Umbilical cord (tissue), 2 donors: ENCODE measurements at places on chromosomes 4 and X. TPM values are rescaled to one million over a fixed set of nuclear protein-coding genes. Genes with fewer than 3 reads are reported as not detected.

DNA sequence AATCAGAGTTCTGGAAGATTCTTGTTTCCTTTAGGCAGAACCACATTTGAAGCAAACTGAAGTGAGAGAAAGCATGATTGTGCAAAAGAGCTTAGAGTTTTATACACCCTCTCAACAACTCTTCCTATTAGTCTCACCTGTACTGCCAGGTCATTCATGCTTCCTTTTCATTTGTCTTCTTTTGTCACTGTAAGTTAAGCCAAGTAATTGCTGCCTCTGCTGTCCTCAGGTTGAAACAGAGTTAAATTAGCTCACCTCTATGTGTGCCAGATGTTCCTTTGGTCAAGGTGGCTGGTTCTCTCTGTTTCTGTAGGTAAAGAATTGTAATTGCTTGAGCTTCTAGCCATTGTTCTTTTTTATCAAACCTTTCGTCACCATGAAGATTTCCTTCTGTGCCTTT, 41.1 kb upstream of the HPGD start:
- DNase-seq, result no peak

The ADRA2C gene
- total RNA-seq, result 0.96 TPM

The HHIP gene
- 5.8 TPM for total RNA-seq

DNA sequence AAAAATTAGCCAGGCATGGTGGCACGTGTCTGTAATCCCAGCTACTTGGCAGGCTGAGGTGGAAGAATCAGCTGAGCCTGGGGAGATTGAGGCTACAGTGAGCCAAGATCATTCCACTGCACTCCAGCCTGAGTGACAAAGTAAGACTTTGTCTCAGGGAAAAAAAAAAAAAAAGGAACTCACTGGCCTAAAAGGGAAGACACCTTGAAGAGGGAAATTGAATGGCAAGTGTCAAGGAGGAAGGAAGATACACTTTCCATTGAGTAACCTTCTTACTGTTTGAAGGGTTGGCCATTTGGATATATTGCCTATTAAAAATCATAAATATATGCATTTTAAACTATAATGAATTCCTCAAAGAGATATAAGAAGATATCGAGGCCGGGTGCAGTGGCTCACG, 147.5 kb upstream of the FAM241A start:
- no peak for DNase-seq

- peak; percentile 63 for DNase-seq
These were observed 6.7 kb downstream of the MYL5 start for GRCh38 chr4:680928-681645.

GRCh38 chr4:40506066-40506465, 123.6 kb downstream of the RBM47 start:
- DNase-seq, result no peak

DNA sequence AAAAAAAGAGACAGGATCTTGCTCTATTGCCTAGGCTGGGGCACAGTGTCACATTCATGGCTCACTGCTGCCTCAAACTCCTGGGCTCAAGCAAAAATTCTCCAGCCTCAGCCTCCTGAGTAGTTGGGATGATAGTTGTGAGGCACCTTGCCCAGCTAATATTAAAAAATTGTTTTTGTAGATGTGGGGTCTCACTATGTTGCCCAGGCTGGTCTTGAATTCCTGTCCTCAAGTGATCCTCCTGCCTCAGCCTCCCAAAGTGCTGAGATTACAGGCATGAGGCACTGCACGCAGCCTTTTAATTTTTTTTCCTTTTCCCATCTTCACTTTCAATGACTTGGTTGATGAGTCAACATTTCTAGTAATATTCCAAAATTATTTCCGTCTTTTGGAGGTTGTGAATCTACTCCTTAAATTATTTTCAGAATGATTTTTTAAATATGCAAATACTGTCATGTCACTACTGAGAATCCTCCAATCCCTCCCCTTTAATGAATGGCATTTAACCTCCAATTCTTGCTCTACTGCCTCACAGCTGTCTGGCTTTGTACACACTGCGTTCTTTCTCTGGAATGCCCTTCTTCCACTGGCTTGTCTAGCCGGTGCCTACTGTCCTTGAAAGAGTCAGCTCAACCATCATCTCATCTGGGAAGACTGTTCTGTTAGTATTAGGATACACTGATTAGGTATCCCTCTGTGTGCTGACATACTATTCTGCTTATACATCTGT, 27.5 kb upstream of the DCTD start:
- DNase-seq, result no peak

GRCh38 chr4:84917086-84917821, 49.2 kb downstream of the WDFY3 start:
- no peak for DNase-seq

DNA sequence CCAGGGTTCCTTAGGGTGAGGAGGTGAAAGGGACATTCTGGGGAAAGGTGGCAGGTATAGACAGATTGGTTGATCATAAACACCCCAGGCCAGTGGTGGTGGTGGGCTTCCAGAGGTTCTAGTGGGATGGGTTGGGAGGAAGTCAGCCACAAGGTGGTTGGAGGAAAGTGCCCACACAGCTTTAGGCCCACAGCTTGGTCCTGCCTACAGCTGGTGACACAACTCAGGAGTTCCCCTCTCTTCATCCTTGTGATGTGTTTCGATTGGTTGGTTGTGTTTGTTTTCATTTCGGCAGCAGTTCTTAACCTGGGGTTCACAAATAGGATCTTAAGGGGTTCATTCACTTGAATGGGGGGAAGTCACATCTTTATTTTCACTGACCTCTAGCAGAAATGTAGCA, 157.0 kb downstream of the TMEM164 start:
- no peak for DNase-seq

DNA sequence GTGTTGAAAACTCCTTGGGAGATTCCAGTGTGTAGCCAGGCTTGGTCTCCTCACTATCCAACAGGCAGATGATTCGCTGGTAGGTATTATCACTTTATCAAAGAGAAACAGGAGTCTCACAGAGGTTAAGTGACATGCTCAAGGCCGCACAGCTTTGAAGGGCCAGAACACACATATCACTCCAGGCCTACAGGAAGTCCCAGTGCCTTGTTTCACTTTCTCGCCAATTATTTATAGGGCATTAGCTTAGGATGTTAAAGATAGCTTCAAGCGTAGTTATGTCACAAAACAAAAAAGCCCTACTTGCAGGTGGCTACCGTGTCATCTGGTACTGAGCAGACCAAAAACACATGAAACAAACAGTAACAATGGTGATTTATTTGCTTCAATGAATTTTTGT, 13.2 kb downstream of the ATP8A1 start:
- DNase-seq, result no peak

The UGT2B11 gene
- 2.2 TPM for total RNA-seq

DNA sequence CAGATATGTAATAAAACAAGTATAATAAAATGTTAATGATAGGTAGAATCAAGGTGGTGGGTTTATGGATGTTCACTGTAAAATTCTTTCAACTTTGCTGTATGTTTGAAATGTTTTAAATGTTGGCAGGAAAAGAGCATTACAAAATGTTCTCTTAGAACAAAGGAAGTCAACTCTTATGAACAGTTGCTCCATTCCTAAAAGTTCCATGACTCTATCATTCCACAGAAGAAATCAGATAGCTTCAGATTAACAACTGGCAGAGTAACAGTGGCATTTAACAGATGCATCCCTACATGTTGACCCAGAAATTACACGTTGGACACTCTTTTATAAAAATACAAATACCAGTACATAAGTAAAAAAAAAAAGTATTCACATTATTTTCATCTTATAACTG, 2023.7 kb downstream of the ARAP2 start:
- no peak for DNase-seq

GRCh38 chrX:151633157-151633556, 62.1 kb upstream of the PRRG3 start:
- DNase-seq, result no peak

DNA sequence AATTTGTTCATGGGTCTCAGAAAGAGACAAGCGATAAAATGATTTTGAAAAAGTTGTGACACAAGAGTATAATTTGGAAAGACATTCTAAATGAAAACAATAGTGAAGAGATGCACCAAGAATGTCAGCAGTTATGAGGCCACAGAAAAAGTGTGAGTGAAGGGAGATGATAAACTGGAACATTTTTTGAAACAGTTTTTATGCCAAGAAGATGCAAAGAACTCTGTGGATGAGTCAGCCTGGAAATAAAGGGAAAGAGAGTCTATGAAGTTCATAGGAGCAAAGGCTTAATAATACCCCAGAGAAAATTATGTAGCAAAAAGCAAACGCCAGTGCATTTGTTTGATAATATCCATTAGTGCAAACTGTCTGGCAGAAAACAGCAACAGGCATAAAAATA, 188.4 kb upstream of the TBC1D9 start:
- DNase-seq, result peak; percentile 87

The NAT8L gene
- total RNA-seq, result 0.48 TPM

DNA sequence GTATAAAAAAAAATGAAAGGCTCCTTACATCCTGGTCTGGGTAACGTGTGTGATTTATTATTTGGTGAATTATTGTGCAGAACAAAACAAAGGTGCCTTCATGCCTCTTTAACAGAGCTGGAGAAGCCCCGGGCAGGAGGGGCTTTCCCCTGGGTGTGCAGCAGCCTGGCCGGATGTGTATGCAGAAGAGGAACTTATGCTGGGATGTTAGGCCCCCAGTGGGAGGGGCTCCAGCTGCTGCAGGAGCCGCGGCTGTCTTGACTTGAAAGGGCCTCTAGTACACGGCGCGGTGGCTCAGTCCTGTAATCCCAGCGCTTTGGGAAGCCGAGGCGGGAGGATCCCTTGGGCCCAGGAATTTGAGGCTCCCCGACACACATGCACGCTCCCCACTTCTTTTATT, 16.0 kb downstream of the CCNQ start:
- peak; percentile 80 for DNase-seq

The RAB41 gene
- not detected for total RNA-seq

The ADGRL3 gene
- total RNA-seq, result 101 TPM

- DNase-seq, result no peak
These were observed 505.4 kb upstream of the PITX2 start for GRCh38 chr4:111128327-111128726.

The CWH43 gene
- total RNA-seq, result 1.9 TPM

- peak; percentile 32 for DNase-seq
These were observed at the start of gene SPP1 for GRCh38 chr4:87975466-87975865. TSS of gene SPP1 (plus strand) at chr4:87975714. CDS start at chr4:87976896, 1,182 bp downstream.

DNA sequence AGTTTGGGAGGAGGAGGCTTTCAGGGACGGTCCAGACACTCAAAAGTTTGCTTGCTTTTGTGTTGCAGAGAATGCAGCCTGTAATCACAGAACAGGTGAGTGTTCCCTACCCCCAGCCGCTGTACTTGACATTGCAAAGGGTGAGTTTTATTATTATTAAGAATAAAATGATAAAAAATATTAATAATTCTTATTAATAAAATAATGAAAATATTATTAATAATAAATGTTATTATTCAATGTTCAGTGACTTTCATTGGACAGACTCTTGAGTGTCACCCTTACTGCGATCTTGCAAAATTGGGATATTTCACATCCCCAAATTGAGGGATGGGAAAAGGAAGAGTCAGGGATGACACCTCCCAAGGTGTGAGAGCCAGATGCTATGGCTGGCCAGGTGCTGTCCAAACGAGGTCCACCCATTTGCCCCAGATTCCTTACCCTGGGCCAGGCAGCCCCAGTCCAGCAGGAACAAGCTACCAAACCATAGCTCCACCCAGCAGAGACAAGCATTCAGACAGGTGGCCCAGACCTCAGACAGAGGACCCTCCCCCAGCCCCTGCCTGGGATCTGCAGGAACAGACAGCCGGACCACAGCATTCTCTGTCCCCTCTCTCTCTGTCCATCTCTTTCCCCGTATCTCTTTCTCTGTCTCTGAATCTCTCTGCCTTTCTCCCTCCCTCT, 22.4 kb downstream of the IL3RA start:
- no peak for DNase-seq

GRCh38 chrX:87526281-87526680, 8.7 kb downstream of the KLHL4 start:
- DNase-seq, result no peak

DNA sequence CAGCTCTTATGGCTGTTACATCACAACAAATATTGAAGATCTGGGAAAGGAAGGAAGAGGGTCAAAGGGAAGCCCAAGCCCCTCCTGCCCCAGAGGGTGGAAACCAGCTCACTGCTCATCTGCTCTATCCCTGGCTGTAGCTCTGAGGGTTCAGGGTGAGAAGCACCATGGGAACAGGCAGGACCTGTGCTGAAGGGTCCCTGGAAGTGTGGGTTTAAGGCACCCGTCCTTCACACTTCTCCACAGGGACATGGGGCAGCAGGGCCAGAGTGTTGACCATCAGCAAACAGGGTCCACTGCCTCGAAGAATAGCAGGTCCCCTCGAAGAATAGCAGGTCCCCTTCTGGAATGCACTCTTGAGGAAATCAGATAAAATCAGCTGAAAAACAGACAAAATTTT, 4.4 kb downstream of the RTL5 start:
- DNase-seq, result no peak

DNA sequence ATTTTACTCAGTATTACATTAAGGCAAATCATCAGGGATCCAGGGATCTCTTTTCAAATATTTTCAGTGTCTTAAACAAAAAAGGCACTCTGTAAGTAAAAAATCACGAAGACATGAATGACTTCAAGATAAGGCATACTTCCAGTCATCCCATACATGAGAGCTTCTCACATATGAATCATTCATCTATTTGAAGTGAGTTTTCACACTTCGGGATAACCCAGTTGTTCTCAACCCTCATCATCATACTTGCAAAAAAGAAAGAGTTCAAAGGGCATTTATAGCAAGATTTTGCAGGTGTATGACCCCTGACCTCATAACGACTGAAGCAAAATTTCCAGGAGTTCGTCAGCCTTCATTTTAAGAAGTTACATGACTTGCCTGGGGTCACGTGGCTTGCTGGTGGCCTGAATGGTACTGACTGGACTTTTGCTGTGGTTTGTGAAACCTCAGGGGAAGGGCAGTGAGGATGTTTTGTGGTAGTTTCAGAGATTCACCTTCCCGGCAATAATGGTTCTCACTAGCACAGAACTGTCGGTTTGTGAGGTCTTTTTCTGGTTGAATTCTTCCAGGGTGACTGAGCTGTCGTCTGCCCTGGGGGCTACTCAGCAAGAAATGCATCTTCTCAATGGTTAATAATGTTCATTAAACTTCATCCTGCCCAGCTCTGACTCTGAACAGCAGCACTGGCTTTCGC, 115.8 kb upstream of the SHISA3 start:
- no peak for DNase-seq

DNA sequence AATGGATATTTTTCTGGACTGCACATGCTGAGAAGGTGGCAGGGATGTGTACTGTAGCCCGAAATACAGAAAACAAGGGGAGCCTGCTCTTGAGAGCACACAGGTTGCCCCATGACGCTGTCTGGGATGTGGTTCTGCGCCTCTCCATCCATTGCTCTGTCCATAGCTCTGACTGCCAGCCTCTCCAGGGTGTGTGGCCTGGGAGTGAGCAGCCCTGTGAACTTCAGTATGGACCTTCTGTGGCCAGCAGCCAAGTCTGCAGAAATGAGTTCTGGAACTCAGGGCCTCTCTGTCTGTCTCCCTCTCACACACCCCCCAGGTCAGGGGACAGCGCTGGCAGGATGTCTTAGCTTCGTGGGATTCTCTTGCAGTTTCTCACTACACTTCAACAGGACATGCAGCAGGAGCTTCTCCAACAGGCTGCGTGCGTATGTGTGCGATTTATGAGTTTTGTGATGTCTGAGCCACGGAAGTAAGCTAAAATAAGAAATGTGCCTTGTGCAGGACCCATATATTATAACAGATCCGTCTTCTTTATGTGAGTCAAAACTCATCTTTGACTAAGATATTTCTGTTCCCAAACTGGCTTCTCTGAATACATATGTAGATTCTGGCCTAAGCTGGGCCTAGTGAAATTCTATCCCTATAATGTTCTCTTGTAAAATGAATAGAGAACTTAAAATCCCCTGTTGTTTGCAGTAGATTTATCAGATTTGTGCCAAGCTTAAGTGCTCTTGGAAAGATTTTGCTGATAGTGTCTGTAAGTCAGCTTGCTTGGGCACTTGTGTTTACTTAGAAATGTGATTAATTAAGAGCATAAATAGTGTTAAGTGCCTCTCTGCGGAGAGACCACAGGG, 40.0 kb downstream of the PROM1 start:
- DNase-seq, result peak; percentile 75

The PABPC4L gene
- 17.6 TPM for total RNA-seq

The MAGEC1 gene
- total RNA-seq, result 0.48 TPM
